ENCODE measurements at places on chromosomes 5 and 9.

GRCh38 chr5:144125163-144125726, 45.2 kb downstream of the YIPF5 start:
- no peaks in the 10 kb centered on the region for H3K4me1 ChIP-seq
- peaks cover 7% of the 10 kb centered on the region for H3K27me3 ChIP-seq
- no peak overlapping the region for H3K4me3 ChIP-seq
- H3K36me3 ChIP-seq = no peaks in the 10 kb centered on the region
- DNase-seq = no peak
- no peak overlapping the region for H3K27ac ChIP-seq

DNA sequence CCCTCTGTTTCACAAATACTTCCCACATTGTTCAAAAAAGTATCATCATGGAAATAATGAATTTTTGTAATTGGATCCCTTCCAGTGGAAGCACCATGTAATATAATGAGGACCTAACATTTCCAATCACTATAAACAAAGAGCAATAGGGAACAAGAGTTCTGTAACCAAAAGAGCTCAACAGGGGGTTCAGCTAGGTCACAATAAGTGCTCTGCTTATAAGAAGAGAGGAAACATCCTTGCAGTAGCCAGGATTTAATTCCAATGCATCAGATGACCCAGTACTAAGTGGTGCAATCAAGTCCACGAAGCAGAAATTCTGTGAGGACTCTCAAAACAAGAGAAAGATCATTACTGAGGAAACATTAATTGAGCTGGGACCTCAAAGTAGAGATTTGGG, 5.9 kb downstream of the SERINC5 start:
- no peak for DNase-seq

GRCh38 chr5:38780945-38781344, 64.9 kb upstream of the OSMR start:
- DNase-seq = no peak
- H3K27ac ChIP-seq = no peak overlapping the region
- no peak overlapping the region for H3K4me3 ChIP-seq
- no peaks in the 10 kb centered on the region for H3K4me1 ChIP-seq
- no peaks in the 10 kb centered on the region for H3K27me3 ChIP-seq
- H3K36me3 ChIP-seq = no peaks in the 10 kb centered on the region

GRCh38 chr9:106420511-106420944, 442.4 kb upstream of the ZNF462 start:
- no peak overlapping the region for H3K4me3 ChIP-seq
- H3K27me3 ChIP-seq = no peaks in the 10 kb centered on the region
- H3K36me3 ChIP-seq = no peaks in the 10 kb centered on the region
- DNase-seq = no peak

- no peaks in the 10 kb centered on the region for H3K4me1 ChIP-seq
- H3K27ac ChIP-seq = no peak overlapping the region
- peaks cover 34% of the 10 kb centered on the region for H3K27me3 ChIP-seq
- DNase-seq = no peak
- H3K36me3 ChIP-seq = no peaks in the 10 kb centered on the region
Observed at GRCh38 chr5:133806847-133807246, 161.6 kb downstream of the C5orf15 start.

DNA sequence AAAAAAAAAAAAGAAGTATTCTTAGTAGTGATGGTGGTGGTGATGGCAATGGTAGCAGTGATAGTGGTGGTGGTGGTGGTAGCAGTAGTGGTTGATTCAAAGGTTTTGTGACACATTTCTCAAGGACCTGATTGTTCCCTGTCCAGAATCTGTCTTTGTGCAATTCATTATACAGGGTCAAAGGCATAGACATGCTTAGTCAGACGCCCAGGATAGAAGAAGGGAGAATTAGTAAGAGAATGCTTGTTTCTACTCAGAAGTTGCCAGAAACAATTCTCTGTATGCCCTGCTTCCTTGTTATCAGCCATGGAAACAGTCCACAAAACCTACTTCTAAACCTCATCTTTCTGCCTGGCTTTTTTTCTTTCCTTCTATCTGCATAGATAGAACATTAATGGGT, 89.4 kb downstream of the SLC44A1 start:
- H3K4me3 ChIP-seq = no peak overlapping the region
- H3K27ac ChIP-seq = no peak overlapping the region
- peaks cover 5% of the 10 kb centered on the region for H3K4me1 ChIP-seq
- H3K36me3 ChIP-seq = no peaks in the 10 kb centered on the region
- DNase-seq = no peak

- no peaks in the 10 kb centered on the region for H3K27me3 ChIP-seq
- H3K36me3 ChIP-seq = peaks cover 65% of the 10 kb centered on the region
- H3K27ac ChIP-seq = peak overlapping the region; percentile 62
Observed at GRCh38 chr9:93009337-93010015, 49.0 kb upstream of the SUSD3 start.

DNA sequence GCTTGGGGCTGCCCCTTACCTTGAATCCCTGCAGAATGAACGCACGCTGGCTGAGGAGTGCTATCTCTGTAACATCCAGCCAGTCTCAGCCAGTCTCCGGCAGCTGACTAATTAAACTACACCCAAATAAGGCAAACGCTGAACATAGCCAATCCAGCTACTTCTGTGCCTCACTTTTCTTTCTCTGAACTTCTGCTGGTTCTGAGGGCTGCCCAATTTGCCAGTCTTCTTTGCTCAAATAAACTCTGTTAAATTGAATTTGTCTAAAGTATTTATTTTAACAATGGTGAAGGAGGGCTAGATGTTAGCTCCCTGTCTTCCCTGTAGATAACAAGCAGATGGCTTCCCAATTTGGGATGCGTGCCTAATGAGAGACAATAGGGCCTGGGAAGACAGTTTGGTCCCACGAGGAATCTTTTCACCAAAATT, 154.0 kb upstream of the NFIL3 start:
- no peaks in the 10 kb centered on the region for H3K36me3 ChIP-seq
- no peak for DNase-seq
- peaks cover 37% of the 10 kb centered on the region for H3K27me3 ChIP-seq
- H3K4me3 ChIP-seq = no peak overlapping the region
- no peaks in the 10 kb centered on the region for H3K4me1 ChIP-seq

- no peak overlapping the region for H3K27ac ChIP-seq
- H3K36me3 ChIP-seq = no peaks in the 10 kb centered on the region
- no peaks in the 10 kb centered on the region for H3K27me3 ChIP-seq
- no peaks in the 10 kb centered on the region for H3K4me1 ChIP-seq
- no peak for DNase-seq
Observed at GRCh38 chr9:8605096-8605495, 805.5 kb upstream of the DMAC1 start.
